ENCODE measurements at places on chromosomes 3 and 15. TPM values are rescaled to one million over a fixed set of nuclear protein-coding genes. Genes with fewer than 3 reads are reported as not detected.

The MYZAP gene
- 6.8 TPM for total RNA-seq

The WDR76 gene
- 7.9 TPM for total RNA-seq

DNA sequence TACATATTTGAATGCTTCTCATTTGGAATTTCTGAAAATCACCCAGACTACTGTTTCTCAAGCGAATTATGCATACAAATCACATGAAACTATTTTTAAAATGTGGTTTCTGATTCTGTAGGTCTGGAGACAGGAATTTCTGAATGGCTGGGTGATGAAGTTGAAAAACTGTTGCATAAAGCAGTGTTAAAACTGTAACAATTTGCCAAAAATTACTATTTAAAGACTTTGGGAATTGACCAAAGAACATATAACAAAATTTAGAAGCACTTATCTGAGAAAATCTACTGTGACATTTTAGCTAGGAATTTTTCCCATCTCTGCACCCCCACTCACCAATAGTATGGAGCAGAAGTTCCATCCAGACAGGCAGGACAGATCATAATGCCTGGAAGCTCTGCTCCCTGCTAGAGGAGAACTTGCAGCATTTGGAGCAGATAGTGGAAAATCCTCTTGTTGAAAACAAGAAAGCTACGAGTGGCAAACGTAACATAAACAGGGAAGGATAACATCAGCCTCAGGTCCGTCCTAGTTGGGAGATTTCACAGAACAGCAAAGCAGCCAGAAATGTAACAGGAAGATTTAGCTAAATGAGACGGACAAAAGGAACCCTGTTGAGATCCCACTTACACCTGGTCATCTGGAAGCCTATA is 132.3 kb upstream of the MCTP2 start:
- H3K27ac ChIP-seq, result no peak overlapping the region
- H3K4me3 ChIP-seq, result no peak overlapping the region
- no peak for DNase-seq
- no peaks in the 10 kb centered on the region for H3K36me3 ChIP-seq
- H3K4me1 ChIP-seq, result no peaks in the 10 kb centered on the region

The COLQ gene
- 5.4 TPM for total RNA-seq

DNA sequence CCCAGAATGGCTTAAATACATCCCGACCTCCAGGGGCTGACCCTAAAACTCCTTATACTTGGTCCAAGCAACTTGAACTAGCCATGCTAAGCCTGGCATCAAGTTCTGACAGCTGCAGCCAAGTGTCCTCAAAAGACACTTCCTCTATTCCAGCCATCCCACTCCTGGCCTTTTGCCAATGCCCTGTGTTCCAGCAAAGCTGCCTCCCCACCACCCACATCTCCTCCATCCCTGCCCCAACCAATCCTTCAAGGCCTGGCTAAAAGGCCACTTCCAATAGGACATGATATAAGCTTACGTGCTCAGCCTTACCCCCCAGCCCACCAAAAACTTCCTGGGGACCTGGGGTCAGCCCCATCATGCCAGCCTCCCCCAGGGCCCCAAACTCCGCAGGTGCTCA is 40.9 kb downstream of the SEMA3G start:
- no peaks in the 10 kb centered on the region for H3K27me3 ChIP-seq
- DNase-seq, result no peak
- no peak overlapping the region for H3K27ac ChIP-seq
- H3K4me1 ChIP-seq, result peaks cover 9% of the 10 kb centered on the region

- no peak overlapping the region for H3K4me3 ChIP-seq
- no peak overlapping the region for H3K27ac ChIP-seq
- DNase-seq, result no peak
- no peaks in the 10 kb centered on the region for H3K27me3 ChIP-seq
- H3K4me1 ChIP-seq, result no peaks in the 10 kb centered on the region
Observed at GRCh38 chr3:65558826-65559225, 479.9 kb downstream of the MAGI1 start.

DNA sequence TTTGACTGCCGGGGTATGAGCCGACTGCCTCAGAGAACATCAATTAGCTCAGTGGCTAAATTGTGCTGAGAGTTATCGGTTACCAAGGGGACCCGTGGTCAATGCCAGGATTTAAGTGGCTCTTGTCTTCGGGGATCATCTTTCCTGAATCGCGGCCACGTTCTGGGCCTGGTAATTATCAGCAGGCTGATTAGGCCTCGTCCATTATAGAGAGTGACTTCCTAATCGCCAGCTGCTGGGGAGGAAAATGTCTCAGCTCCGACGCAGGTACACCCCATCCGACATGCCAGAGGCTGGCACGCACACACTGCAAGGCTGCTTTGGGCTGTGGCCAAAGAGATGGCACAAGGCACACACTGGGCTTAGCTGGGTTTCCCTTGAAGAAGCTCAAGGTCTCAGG is 10.6 kb downstream of the TRH start:
- H3K4me3 ChIP-seq, result no peak overlapping the region
- no peaks in the 10 kb centered on the region for H3K4me1 ChIP-seq
- H3K36me3 ChIP-seq, result no peaks in the 10 kb centered on the region
- DNase-seq, result no peak

DNA sequence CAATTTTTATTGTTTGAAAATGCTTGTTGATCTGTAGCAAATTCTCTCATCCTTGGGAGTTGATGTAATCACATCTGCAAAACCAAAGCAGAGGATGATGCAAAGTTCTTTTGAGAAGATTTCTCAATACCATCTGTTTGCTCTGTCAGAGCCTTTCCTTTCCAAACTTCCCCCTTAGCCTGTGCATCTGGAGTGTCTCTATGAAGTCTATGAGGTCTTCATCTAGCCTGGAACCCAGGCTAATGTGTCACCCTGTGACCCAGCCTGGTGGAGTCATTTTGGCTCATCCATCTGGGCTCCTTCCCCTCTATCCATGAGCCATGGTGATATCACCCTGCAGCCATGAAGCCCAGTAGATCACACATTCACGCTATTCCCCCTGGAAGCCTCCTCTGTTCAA is 123.2 kb upstream of the SLC7A14 start:
- H3K4me1 ChIP-seq, result no peaks in the 10 kb centered on the region
- DNase-seq, result no peak
- no peak overlapping the region for H3K4me3 ChIP-seq
- H3K27ac ChIP-seq, result no peak overlapping the region
